Body of pancreas (tissue), 4 donors: ENCODE measurements at places on chromosomes 11 and 22.
A peak's percentile ranks its signal among the peaks of the same experiment; 100 is the strongest.

GRCh38 chr11:93936460-93936859, 84.7 kb upstream of the HEPHL1 start:
- DNase-seq: no peak
- H3K4me3 ChIP-seq: no peak overlapping the region
- no peaks in the 10 kb centered on the region for H3K36me3 ChIP-seq
- no peak overlapping the region for H3K27ac ChIP-seq
- no peaks in the 10 kb centered on the region for H3K4me1 ChIP-seq

DNA sequence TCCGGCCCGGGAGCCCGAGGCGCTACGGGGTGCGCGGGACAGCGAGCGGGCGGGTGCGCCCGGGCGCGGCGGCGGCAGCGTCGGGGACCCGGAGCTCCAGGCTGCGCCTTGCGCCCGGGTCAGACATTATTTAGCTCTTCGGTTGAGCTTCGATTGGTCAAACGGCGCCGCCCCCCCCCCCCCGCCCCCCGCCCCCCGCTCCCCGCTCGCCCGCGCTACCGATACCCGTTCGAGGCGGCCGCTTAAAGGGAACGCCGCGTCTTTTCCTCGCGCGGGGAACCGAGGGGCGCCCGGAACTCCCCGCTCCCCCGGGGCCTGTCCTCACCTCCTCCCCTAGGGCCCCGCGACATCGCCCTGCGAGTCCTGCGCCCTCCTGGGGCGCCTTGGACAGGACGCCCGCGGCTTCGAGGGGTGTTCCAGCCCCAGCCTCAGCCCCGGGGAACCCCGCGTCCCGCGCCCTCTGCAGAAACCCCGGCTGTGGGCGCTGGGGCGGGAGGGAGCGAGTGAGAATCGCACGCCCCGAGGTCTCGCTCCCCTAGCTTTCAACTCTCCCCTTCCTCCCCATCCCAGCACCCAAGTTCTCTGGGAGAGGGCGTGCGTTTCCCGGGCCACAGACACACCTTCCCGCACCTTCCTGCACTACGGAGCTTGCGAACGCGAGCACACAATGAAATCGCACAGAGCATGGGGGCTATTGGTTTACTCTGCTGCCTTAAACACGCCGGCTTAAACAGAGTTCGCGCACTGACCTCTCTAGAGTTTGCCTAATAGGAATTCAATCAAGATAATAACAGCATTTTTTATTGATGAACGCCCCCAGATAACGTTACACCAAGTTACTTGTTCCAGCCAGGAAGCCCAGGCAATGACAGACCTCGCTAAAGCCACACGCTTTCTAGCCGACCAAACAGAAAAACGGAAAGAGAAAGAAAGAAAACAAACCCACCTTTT, at the start of gene BDNF:
BDNF (minus strand) TSS at position 105 of the 951 bp plus-strand sequence. CDS start 41,891 bp downstream, outside the sequence.
- peaks cover 7% of the 10 kb centered on the region for H3K27me3 ChIP-seq
- peak within 1 kb of the TSS; percentile 30 for H3K4me3 ChIP-seq
- no peaks in the 10 kb centered on the region for H3K36me3 ChIP-seq
- peaks cover 31% of the 10 kb centered on the region for H3K4me1 ChIP-seq
- no peak for DNase-seq

DNA sequence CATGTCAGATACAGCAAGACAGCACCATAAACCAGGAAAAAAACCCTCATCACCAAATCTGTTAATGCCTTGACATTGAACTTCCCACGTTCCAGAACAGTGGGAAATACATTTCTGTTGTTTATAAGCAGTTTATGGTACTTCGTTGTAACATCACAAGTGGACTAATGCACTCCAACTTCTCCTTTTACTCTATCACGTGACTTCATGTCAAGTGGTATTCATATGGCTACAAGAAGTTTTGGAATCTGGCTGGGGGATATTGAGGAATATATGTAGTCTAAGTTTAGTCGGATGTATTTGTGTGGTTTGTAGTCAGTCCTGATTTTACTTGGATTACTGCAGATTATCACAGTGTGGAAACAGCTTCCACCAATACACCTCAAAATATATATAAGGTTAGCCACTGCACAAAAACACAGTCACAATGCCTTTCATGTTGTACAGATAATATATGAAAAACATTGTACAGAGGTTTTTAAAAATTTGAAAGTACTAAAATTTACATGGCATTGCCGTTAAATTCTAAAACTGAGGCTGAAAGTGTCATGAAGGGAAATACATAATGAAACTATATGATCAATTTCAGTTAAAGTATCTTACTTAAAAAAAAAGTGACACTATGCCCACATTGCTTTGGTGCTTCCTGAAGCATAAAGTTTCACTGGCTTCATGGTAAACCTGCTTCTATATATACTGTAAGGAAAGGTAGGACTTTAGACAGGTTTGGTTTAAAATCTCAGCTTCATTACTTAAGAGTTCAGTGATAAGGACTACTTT, 134.1 kb downstream of the CASP12 start:
- no peak overlapping the region for H3K4me3 ChIP-seq
- no peaks in the 10 kb centered on the region for H3K4me1 ChIP-seq
- no peaks in the 10 kb centered on the region for H3K27me3 ChIP-seq
- no peak overlapping the region for H3K27ac ChIP-seq

DNA sequence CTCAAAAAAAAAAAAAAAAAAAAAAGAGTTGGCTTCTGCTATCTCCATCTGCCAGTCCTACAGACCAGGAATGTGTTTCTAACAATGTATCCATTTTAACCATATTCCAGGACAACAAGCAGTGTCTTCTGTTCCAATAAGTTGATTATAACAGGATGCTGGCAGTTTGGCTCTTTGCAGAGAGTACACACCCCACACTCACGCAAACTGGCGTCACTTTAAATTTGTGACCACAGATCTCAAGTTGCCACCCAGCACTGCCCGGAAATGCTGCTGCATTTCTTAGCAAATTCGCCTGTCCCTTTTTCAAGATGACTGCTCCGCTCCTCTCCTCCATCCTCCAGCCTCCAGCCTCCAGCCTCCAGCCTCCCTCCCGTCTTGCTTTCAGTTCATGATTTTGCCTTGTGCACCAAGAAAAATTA, 44.3 kb downstream of the SCGB1A1 start:
- H3K4me3 ChIP-seq: no peak overlapping the region
- no peak overlapping the region for H3K27ac ChIP-seq
- H3K27me3 ChIP-seq: no peaks in the 10 kb centered on the region

DNA sequence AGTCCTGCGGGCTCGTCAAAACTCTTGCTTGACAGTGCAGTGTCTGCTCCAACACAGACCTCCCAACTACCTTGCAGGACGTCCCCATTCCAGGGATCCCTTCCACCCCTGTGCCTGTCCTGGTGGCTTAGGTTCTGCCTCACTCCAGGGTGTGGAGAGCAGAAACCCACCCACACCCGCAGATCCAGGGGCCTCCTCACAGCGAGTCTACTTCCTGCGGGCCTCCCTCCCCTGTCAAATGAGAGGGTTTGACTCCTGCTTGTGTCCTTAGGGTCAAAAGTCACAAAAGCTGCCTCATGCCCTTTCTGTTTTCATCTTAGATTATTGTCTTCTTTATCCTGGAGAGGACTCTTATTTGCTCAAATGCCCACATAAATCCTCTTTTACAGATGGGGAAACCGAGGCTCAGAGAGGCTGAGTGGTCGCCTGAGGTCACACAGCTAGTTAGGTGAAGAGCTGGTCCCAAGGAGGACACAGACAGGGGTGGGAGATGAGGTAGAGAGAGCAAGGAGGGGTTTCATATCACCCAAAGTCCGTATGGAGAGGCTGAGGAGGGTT, 81.1 kb upstream of the KCNQ1OT1 start:
- no peaks in the 10 kb centered on the region for H3K27me3 ChIP-seq
- no peak overlapping the region for H3K4me3 ChIP-seq
- H3K4me1 ChIP-seq: peaks cover 49% of the 10 kb centered on the region
- no peaks in the 10 kb centered on the region for H3K36me3 ChIP-seq
- DNase-seq: no peak
- peak overlapping the region; percentile 76 for H3K27ac ChIP-seq

DNA sequence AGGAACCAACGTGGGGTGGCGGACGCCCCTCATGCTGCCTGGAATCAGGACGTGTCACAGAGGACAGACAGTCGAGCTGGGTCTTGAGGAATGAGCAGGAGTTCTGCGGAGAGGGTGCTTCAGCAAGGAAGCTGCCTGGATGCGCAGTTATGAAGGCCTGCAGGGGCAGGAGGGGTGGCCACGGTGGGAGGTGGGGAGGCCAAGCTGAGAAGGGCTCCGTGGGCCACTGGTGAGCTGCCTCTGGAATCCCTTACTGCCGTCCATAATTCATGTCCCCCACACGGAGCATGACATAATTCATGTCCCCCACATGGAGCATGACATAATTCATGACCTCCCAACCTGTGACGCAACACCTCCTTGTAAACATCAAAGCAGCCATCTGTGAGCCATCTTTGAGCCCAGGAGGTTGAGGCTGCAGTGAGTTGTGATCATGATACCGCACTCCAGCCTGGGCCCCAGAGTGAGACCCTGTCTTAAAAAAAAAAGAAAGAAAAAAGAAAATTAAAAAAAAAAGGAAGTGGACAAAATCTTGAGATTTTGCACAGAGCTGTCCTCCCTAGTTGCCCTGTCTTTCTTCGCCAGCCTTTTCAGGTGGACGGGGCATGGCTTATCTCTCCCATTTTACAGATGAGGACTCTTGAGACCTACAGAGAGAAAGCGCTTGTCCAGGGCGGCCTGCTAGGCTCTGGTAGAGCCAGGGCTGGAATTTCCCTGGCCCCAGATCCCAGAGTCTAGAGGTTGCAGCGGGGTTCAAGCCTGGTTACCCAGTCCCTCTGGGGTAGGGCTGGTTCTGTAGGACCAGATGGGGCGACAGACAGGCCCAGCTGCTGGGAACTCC, 24.3 kb upstream of the PICK1 start:
- H3K27ac ChIP-seq: no peak overlapping the region
- H3K36me3 ChIP-seq: no peaks in the 10 kb centered on the region
- peaks cover 18% of the 10 kb centered on the region for H3K4me1 ChIP-seq
- no peak overlapping the region for H3K4me3 ChIP-seq
- peak; percentile 39 for DNase-seq

GRCh38 chr22:37179622-37180420, 8.2 kb downstream of the C1QTNF6 start:
- no peaks in the 10 kb centered on the region for H3K27me3 ChIP-seq
- H3K4me3 ChIP-seq: no peak overlapping the region
- no peak for DNase-seq
- no peak overlapping the region for H3K27ac ChIP-seq

DNA sequence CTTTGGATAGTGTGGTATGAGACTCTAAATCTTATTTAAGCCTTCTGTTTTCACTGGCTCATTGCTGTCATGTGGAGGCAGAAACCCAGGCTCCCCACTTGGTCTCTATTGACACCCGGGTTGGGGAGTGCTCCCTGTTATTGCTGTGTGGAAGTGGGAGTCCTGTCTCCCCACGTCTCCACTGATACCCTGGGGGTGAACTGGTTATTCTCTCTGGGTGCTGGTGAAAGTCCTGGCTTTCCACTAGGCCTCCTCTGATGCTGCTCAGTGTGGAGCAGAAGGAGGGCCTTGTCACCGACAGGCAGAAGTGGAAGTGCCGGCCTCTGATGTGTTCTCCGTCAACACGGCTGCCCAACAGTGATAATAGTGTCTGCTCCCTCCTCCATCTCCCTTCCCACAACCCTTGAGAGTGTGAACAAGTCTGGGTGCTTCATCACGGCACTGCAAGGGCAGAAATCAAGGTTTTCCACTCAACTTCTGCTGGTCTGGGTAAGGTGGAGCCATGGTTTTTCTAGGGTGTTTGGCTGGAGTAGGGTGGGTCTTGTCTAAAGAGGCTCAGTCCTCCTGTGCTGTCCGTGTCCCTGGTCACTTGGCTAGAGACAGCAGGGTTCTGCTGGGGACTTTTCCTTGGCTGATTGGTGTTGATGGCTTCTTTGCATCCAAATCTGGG, 240.7 kb upstream of the B3GAT1 start:
- no peak overlapping the region for H3K4me3 ChIP-seq
- DNase-seq: no peak
- H3K27me3 ChIP-seq: no peaks in the 10 kb centered on the region
- no peaks in the 10 kb centered on the region for H3K36me3 ChIP-seq
- H3K27ac ChIP-seq: no peak overlapping the region

DNA sequence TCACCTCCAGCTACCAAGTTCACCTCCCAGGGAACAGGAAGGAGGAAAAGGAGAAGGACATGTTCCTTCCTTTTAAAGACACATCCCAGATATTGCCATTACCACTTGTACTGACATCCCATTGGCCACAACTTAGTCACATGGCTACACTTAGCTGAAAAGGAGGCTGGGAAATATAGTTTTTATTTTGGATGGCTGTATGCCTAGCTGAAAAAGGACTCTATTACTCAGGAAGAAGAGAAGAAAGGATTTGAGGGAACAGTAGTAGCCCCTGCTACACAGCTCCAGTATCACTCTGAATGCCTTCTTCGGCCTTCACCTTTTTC, 2.1 kb upstream of the APOA5 start:
- no peaks in the 10 kb centered on the region for H3K36me3 ChIP-seq
- peaks cover 39% of the 10 kb centered on the region for H3K4me1 ChIP-seq
- no peak for DNase-seq
- no peak overlapping the region for H3K4me3 ChIP-seq
- no peaks in the 10 kb centered on the region for H3K27me3 ChIP-seq

- DNase-seq: no peak
- H3K36me3 ChIP-seq: peaks cover under 1% of the 10 kb centered on the region
- no peaks in the 10 kb centered on the region for H3K4me1 ChIP-seq
- no peak overlapping the region for H3K27ac ChIP-seq
- H3K4me3 ChIP-seq: no peak overlapping the region
- no peaks in the 10 kb centered on the region for H3K27me3 ChIP-seq
Observed at GRCh38 chr11:68433541-68433940, 27.0 kb upstream of the PPP6R3 start.

- H3K27me3 ChIP-seq: no peaks in the 10 kb centered on the region
- H3K36me3 ChIP-seq: no peaks in the 10 kb centered on the region
- DNase-seq: no peak
- no peak overlapping the region for H3K4me3 ChIP-seq
- H3K4me1 ChIP-seq: no peaks in the 10 kb centered on the region
- H3K27ac ChIP-seq: no peak overlapping the region
Observed at GRCh38 chr11:41058138-41058537, 401.3 kb downstream of the LRRC4C start.

DNA sequence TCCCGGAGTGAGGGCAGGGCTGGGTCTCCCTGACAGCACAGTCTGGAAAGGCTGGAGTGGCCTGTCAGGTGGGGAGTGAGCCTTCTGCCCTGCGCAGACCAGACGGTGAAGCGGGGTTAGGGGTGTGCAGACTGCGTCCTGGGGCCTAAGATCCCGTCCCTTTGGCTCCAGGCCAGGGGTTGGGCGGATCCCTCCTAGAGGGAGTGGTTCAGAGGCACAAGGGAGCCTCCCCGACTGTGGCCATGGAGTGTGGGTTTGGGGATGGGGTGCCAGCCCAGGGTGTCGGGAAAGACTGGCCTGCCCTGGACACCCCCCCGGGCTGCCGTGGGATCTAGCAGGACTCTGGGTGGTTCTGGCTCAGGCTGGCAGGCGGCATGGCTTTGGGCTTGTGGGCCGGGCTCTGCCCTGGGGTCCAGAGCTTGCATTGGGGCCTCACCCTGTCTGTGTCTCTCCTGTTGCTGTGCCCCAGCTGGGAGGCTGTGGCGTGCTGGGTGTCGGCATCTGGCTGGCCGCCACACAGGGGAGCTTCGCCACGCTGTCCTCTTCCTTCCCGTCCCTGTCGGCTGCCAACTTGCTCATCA, 19.5 kb downstream of the TSPAN4 start:
- H3K36me3 ChIP-seq: no peaks in the 10 kb centered on the region
- no peak overlapping the region for H3K27ac ChIP-seq
- H3K27me3 ChIP-seq: no peaks in the 10 kb centered on the region
- peaks cover 12% of the 10 kb centered on the region for H3K4me1 ChIP-seq
